ENCODE measurements at places on chromosomes 7 and 10.
A peak's percentile ranks its signal among the peaks of the same experiment; 100 is the strongest.

DNA sequence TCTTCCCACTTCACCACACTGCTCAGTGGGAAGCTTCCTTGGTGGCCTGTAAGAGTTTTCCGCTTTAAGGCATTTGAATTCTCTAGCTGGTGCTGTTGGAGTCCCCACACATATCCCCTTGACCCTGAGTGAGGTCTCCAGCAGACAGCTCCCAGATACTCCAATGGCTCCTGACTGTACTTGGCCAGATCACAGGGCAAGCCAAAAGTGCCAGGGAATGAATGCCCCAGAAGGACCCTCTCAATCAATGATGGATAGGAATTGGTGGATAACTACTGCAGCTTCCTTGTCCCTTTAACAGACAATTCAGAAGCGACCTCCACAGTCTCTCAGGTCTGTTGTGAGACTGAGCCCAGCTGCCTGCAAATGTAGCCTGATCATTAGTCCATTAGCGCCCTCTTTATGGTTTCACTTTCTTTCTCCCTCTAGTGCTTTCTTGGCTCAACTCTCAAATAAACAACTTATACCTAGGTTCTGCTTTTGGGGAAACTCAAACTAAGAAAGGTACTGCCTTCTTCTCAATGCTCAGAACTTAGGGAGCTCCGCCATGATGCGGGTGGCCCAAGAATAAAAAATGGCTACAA is 283.0 kb downstream of the TCF7L2 start:
- no peak for DNase-seq

GRCh38 chr10:50469288-50469687 is 154.5 kb downstream of the SGMS1 start:
- no peak for DNase-seq

DNA sequence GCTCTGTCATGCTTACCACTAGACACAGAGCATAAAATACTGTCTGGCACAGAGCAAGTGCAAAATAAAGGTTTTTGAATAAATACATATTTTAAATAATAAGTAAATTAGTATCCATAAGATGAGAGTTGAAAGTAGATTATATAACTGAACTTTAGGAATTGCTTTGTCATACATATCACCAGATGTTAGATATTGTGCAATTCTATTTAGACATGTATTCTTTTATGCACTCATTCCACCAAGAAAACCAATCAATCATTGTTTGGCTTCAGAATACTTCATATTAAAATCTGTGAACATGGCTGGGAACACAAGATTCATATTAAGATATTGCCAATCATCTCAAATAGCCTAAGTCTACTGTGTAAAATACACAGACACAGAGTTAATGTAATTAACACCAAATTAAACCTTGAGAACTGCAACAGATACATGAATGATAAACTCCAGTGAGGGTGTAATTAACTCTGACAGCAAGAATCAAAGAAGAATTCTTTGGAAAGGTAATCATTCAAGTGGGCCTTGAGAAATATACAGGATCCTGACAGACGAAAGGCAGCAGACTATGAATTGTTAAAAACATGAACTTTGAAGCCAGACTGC is 201.0 kb upstream of the PTN start:
- no peak for DNase-seq

DNA sequence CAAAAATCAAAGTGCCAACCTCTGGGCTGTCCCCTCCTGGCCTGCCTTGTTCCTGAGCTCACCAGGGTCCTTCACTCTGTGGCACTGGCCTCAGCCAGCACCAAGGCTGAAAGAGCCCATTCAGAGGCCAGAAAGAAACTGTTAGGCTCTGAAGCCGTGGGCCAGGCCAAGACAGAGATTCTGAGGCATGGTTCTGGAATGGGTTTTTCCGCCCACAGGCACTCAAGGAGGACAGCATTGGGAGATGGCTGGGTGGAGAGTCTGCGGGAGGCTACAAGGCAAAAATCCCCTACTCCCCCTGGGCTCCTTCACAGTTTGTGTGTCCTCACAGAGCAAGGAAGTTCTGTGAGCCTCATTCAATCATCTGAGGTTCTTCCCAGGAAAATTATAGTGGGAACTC is 31.7 kb downstream of the GRIFIN start:
- DNase-seq, result no peak

- DNase-seq, result peak; percentile 84
Observed at GRCh38 chr7:3063016-3063753, 19.5 kb upstream of the CARD11 start.

DNA sequence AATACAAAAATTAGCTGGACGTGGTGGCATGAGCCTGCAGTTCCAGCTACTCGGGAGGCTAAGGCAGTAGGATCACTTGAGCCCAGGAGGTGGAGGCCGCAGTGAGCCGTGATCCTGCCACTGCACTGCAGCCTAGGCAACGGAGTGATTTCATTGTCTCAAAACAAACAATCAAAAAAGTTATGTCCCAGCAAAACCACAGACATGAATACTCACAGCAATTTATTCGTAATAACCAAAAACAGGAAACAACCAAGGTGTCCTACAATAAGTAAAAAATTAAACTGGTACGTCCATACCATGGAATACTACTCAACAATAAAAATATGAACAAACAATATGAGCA is 11.6 kb upstream of the CYTH3 start:
- DNase-seq, result no peak
